ENCODE measurements at places on chromosomes 7 and 10.

DNA sequence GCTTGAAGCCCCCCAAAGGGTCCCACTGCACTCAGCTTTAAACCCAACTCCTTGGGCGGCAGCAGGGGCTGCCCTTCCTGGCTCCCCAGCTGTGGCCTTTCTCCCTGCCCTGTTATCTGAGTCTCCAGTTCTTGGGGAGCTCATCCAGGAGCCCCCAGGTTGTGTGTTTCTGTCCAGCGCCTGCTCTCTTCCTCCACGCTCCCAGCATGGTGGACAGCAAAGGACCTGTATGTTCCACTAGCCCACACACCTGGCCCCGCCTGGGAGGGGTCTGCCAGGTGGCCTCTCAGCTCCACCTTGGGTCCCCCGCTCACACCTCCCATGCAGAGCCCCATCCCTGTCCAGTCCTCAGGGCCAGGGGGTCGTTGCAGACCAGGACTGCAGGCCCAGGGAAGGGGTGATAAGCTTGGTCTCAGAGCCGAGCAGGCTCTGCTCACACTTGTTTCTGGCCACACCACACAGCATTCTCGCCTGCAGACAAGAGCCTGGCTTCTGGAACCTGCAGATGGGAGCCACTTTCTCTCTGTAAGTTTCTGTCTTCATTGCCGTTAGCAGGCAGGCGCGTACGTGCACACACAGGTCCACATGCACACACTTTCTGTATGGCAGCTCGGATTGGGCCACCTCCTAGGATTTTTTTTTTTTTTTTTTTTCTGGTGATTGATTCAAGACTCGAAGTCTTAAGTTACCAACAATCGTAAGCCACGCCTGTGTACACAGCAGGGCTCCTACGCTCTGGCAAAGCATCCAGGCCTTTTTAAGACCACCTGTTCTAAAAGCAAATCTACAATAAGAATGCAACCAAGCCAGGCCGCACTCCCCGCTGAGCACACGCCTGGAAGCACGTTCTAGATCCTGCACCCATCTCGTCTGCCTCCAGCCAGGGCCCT is 104.6 kb downstream of the CYTH3 start:
- DNase-seq = no peak

- DNase-seq = no peak
Measured at GRCh38 chr10:106216085-106216484, 948.4 kb downstream of the SORCS1 start.

DNA sequence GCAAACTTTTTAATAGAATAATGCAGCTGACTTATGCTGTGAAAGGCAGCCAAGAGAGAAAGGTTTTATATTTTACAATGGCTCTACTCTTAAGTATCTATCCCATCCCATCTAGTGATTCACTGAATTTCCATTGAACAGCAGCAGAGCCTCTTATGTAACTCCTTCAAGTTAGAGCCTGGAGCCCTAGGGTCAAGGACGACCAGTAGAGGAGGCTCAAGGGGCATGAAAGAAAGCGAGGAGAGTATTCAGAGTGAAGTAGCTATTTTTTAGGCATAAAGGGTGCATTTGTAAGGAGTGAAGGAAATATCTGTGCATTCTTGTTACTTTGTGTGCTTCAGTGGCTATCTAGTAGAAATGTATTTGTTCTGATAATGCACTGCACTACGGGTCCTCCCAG is 180.2 kb upstream of the TPK1 start:
- no peak for DNase-seq

DNA sequence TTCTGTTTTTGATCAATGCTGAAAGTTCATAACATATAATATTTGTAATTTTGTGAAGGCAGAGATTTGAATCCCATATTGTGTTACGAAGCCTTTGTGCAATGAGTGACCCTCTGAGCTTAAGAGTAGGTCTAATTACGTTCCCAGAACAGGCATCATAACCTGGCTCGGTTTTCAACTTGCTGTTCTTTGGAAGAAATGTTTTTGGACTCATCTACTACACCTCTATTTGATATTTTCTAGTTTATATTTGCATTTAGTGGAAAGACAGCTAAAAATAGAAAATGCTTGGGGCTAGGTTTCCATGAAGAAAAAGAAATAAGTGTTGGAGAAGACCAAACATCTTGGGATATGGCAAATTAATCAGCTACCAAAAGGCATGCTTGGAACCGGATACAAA is 234.8 kb downstream of the AGMO start:
- no peak for DNase-seq

All from GM04504 (cell line).